ENCODE measurements at places on chromosomes 13 and 19.

- DNase-seq = no peak
Observed at GRCh38 chr13:94666065-94666464, 46.3 kb downstream of the SOX21 start.

GRCh38 chr13:56352361-56352760 lies 788.4 kb upstream of the PRR20A start:
- no peak for DNase-seq

DNA sequence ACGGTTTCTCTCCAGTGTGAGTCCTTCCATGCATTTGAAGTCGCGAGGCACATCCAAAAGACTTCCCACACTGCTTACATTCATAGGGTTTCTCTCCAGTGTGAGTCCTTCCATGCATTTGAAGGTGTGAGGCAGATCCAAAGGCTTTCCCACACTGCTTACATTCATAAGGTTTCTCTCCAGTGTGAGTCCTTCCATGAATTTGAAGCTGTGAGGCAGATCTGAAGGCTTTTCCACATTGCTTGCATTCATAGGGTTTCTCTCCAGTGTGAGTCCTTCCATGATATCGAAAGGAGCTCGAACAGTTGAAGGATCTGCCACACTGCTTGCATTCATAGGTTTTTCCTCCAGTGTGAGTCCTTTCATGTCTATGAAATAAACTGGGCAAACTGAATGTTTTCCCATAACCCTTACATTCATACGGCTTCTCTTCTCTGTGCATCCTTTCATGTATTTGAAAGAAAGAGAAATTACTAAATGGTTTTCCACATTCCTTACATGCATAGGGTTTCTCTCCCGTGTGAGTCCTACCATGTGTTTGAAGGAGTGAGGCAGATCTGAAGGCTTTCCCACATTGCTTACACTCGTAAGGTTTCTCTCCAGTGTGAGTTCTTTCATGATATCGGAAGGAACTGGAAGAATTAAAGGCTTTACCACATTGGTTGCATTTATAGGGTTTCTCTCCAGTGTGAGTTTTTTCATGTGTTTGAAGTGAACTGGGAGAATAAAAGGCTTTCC lies 20.3 kb downstream of the ZNF433 start:
- DNase-seq = no peak

DNA sequence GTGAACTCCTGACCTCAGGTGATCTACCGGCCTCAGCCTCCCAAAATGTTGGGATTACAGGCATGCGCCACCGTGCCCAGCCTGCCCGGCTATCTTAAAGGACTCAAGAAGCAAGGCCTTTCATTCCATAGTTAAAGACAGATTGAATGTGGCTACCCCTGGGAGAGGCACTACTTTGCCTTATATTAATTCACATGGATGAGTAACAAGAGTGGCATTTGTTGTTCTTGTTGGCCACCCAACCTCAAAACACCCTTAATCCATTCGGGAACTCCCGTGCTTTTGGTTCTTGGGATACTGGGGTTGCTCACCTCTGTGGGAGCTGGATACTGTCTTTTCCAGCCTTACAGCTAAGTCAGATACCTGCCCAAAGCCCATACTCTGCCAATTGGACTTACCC lies 34.4 kb upstream of the ABCC4 start:
- DNase-seq = no peak

DNA sequence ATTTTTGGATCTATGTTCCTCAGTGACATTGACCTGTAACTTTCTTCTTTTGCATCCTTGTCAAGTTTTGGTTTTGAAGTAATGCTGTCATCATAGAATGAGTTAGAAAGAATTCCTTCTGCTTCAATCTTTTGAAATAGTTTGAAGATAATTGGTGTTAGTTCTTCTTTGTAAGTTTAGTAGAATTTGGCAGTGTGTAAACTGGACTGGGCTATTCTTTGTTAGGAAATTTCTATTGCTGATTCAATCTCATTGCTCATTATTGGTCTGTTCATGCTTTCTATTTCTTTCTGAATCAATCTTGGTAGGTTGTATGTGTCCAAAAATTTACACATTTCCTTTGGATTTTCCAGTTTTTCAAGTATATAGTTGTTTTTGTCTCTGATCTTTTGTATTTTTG lies 101.7 kb upstream of the SPRY2 start:
- no peak for DNase-seq

- DNase-seq = no peak
Observed at GRCh38 chr19:55882626-55883025, 46.3 kb downstream of the NLRP4 start.

GRCh38 chr19:5136073-5136855 lies 167.4 kb downstream of the KDM4B start:
- no peak for DNase-seq

DNA sequence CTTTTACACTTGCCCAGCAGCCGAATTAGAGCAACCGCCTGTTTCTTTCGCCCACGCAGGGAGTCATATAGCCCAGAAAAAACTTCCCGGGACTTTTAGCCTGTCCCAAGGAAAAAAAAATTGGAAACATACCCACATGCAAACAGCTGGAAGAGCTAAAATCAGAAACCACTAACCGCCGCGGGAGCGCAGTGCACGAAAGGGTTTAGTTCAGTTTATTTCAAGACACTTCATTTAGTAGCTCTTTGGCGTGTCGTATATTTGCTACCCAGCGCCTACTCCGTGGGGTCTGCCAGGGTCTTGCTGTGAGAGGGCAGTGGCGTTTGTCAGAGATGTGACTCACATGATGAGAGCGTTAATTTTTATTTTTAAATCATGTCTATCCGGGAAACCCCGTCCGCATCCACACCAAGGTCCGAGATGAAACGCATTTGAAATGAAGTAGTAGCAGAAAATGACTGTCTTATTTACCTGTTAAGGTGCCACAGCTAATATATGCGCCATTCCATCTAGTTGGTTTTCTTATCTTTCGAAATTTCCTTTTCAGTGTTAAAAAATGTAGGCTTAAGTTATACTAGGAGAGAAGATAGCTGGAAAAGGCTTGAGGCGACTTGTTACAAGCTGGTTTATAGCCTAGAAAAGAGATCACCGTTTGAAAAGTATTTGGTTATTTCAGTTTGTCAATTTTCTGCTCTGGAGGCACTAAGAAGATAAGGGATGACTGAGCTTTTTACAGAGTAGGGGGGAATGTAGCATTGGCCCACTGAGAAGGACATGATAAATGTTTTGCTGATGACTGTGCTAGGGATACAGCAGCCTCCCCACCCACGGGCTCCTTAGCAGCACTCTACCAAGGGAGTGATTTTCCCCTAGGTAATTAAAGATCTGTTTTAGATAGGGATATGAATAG lies 1.7 kb downstream of the KLF5 start:
- DNase-seq = no peak

DNA sequence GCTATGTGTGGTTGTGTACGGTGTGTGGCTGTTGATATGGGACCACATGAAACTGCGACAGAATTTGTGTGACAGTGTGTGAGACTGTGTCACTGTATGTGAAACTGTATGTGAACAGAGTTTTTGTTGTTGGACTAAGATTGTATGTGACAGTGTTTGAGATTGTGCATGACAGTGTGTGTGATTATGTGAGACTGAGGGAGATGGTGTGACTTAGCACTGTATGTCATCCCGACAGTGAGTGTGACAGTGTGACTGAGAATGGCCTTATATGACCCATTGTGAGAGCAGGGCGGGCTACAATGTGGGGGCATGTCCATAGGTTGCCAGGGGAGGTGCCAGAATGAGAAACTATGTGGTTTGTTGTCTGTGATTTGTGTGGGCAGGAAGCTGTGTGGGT lies 930 bp downstream of the ZNF583 start:
- DNase-seq = no peak

DNA sequence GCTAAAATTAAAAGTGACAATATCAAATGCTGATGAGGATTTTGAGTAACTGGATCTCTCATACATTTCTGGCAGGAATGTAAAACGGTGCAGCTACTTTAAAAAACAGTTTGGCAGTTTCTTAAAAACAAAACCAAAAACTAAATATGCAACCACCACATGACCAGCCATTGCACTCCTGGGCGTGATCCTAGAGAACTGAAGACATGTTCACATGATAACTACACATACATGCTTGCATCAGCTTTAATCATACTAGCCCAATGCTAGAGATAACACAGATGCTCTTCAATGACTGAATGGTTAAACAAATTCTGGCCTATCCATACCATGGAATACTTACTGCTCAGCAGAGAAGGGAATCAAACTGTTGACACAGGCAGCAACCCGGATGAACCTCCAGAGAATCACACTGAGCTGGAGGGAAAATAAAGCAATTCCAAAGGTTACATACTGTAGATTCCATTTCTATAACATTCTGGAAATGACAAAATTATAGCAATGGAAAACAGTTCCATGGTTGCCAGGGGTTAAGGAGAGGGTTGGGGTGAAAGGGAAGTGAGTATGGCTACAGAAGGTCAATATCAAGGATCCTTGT lies 25.5 kb upstream of the NAXD start:
- DNase-seq = no peak

GRCh38 chr13:67043901-67044300 lies 186.2 kb downstream of the PCDH9 start:
- no peak for DNase-seq

- no peak for DNase-seq
Observed at GRCh38 chr19:1384478-1385110, 887 bp downstream of the NDUFS7 start.

- peak; percentile 46 for DNase-seq
Observed at GRCh38 chr13:112968380-112968909, 569 bp upstream of the MCF2L start.

- no peak for DNase-seq
Observed at GRCh38 chr13:76651286-76651685, 234.9 kb downstream of the KCTD12 start.

GRCh38 chr13:34733721-34734120 lies 208.3 kb upstream of the NBEA start:
- DNase-seq = no peak

GRCh38 chr13:47945738-47946137 lies 55.3 kb downstream of the SUCLA2 start:
- DNase-seq = no peak

GRCh38 chr13:64551755-64552154 lies 2678.4 kb downstream of the PCDH9 start:
- DNase-seq = no peak

DNA sequence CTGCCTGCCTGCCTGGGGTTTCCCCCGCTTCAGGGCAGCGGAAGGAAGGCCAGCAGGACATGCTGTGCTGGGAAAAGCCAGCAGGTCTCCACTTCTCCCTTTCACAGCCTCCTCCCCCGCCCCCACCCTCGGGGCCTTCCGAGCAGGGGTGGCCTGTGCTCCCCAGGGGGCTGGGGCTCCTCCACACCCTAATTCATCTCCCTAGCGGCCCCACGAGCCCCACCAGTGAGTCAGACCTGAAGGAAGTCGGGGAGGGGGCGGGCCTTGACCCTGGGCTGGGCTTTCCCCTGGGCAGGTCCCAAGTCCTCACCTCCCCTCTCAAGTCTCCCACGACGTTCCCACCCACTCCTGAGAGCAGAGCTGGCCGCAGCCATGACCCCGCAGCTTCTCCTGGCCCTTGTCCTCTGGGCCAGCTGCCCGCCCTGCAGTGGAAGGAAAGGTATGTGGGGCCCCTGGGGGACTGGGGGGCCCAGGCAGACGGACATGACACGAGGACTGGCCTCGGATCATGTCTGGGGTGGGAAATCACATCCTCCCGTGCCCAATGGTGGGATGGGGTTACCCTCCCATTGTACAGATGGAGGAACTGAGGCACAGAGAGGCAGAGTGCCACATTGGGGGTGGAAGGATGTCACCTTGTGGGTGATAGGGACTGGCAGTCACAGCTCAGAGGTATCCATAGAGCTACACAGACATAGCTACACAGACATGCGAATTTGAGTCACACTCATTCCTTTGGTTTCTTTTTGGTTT lies at the start of gene EBI3:
Gene EBI3, plus strand, starts transcription at position 345 of the 753 bp plus-strand sequence. Its CDS starts 28 bp downstream, at position 373.
- no peak for DNase-seq

DNA sequence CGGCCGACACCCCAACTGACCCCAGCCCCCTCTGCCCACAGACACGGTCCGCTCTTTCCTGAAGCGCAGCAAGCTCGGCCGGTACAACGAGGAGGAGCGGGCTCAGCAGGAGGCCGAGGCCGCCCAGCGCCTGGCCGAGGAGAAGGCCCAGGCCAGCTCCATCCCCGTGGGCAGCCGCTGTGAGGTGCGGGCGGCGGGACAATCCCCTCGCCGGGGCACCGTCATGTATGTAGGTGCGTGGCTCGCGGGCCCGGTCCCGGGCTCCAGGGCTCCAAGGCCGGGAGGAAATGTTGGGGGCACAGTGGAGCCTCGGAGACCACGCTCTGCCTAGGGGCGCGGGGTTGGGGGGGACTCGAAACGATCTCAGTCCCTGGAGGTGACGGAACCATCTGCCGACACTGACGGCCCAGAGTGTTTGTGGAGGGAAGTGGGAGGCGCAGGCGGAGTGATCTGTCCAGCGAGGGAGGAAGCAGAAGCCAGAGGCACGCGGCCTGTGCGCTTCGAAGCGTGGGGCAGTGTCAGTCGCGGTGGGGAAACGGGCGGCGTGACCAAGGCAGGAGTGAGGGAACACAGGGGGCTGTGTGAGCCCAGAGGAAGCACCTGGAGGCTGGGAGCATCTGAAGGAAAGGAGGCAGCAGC lies 6.3 kb downstream of the TBCB start:
- no peak for DNase-seq

DNA sequence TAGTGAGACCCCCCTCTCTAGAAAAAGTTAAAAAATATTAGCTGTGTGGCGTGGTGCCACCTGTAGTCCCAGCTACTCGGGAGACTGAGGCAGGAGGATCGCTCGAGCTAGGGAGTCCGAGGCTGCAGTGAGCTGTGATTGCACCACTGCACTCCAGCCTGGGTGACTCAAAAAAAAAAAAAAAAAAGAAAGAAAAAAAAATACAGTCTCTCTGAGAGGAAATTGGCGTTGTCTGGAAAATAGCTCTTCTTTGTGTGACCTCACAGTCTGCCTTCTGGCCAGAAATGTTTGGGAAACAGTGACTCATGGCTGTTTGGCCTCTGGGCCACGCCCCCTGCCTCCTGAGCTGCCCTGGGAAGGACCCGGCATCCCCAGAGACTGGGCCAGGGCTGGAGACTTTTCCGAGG lies 10.7 kb downstream of the MARCHF2 start:
- DNase-seq = no peak

GRCh38 chr19:39740395-39740794 lies 2.6 kb upstream of the CLC start:
- no peak for DNase-seq

- no peak for DNase-seq
Observed at GRCh38 chr13:42370229-42370628, 98.3 kb downstream of the AKAP11 start.

Data from effector memory CD8-positive, alpha-beta T cell (primary cell).